ENCODE measurements at places on chromosomes 1 and 21.

- no peak for DNase-seq
Observed at GRCh38 chr1:211531194-211532087, 39.5 kb upstream of the RD3 start.

- DNase-seq = no peak
Observed at GRCh38 chr1:232844791-232845190, 39.6 kb downstream of the MAP10 start.

- DNase-seq = no peak
Observed at GRCh38 chr1:32398401-32398800, 4.2 kb upstream of the BSDC1 start.

DNA sequence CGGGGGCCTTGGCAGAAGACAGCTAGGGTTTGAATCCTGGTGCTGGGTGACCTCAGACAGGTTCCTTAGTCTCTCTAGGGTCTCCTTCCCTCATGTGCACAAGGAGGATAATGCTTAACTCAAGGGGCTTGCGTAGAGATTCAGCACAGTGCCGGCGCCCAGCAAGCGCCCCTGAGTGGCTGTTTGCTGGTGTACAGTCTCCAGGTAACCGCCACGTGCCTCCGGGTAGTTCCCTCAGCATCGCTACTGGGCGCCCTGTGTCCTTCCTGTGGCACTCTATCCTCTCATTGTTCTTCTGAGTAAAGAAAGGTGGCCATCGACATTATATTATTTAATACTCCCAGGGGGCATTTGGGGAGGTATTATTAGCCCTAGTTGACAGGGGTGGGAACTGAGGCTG lies 80.9 kb downstream of the NENF start:
- no peak for DNase-seq

- DNase-seq = no peak
Observed at GRCh38 chr1:218967836-218968235, 205.8 kb upstream of the LYPLAL1 start.

GRCh38 chr1:112818990-112819689 lies 104.0 kb upstream of the PPM1J start:
- DNase-seq = no peak

DNA sequence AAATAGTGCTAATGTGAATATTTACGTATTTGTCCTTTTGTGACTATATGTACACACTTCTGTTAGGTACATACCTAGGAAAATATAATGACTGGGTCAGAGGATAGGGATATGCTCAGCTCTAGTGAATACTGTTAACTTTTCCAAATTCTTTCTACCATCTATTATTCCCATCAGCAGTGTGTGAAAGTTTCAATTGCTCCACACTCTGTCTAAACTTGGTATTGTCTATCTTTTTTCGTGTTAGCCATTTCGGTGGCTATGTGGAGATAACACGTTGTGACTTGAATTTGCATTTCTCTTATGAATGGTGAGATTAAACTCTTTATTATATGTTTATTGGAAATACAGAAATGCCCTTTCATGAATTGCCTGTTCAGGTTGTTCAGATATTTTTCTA lies 22.7 kb upstream of the LELP1 start:
- no peak for DNase-seq

GRCh38 chr1:172946814-172947507 lies 103.8 kb downstream of the TNFSF18 start:
- peak; percentile 10 for DNase-seq

GRCh38 chr1:225879521-225880221 lies 2.5 kb downstream of the TMEM63A start:
- peak; percentile 44 for DNase-seq

DNA sequence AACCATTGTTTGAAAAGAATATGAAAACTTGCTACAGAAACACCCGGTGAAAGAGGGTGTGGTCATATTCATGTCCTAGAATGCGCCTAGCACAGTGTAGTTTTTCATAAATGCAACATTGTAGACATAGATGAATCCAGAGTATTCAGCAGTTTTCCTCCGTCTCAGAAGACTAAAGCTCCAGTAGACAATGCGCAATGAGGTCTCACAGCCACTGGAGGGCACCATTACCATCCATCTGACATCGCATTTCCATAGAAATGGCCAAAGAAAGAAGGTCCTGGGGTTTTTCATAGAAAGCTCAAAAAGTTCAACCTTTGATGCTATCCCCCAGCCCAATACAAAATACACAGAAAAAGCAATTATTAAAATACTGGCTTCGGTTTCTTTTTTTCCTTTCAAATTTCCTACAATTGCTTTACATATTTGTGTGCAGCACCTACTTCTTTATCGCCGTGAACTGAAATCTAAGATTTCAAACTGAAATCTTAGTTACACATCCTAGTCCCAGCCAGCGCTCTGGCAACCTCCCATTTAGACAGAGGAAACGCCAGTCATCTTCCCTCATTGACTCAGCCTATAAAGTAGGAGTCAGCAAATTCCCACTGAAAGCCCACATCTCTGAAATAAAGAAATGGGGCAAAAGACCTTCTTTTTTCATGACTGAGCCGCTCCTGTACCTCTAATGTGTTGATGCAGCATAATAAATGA lies 3.9 kb upstream of the CD58 start:
- DNase-seq = peak; percentile 67

- DNase-seq = peak; percentile 40
Observed at GRCh38 chr1:90579212-90579802, 137.8 kb downstream of the BARHL2 start.
